Fibroblast of skin of back (primary cell): ENCODE measurements at places on chromosomes 6 and 20.

DNA sequence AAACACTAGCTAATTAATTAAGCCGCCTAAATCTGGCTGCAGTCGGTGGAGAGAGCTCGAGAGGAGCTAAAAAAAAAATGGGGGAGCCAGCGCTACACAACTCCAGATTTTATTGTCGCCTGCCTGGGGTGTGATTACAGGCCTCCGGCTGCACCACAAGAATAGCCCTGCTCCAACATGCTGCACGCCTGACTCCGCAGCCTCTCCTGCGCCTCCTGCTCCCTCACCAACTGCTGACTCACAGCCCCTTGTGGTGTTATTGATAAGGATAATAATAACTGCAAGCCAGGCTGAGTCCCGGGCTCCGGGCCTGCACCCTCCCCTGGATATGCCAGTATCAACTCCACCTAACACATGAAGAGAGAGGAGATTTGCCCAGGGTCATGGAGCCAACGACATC, 16.8 kb downstream of the SIRPA start:
- no peak for DNase-seq

DNA sequence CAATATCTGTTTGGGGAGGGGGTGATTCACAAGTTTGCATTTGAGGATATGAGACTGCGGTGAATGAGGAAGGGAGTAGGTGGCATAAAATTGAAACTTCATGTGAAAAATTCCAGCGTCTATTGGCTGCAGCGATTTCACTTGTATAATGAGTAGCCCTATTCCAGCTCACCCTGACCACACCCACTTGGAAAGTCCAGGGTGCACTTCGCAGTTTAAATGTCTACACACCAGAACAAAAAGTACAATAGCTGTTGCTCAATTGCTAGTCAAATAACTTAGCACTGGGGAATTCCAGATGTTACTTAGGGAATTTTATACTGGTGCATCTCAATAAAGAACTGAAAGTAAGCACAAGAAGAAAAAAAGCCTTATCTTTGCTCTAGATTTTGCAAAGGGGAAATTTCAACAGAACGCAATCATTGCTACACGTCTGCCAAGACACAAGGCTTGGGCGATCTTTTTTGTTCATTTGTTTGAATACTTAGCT, 6.3 kb downstream of the TNFAIP3 start:
- peak; percentile 58 for DNase-seq

DNA sequence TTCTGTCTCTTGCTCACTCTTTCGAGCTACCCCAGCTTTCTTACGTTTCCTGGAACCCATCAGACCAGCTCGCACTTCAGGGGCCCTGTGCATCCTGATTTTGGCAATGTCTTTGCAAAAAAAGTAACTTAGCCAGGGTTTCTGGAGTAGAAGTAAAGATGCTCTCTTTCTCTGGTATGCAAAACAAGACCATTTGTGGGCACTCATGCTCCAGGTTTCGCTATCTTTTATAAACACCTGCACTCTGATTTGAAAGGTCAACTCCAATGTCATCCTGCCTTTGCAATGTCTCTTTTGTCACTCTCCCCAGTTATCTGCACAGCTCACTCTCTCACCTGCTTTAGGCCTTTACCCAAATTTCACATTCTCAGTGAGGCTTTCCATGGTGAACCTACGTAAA, 869.1 kb downstream of the QKI start:
- no peak for DNase-seq

DNA sequence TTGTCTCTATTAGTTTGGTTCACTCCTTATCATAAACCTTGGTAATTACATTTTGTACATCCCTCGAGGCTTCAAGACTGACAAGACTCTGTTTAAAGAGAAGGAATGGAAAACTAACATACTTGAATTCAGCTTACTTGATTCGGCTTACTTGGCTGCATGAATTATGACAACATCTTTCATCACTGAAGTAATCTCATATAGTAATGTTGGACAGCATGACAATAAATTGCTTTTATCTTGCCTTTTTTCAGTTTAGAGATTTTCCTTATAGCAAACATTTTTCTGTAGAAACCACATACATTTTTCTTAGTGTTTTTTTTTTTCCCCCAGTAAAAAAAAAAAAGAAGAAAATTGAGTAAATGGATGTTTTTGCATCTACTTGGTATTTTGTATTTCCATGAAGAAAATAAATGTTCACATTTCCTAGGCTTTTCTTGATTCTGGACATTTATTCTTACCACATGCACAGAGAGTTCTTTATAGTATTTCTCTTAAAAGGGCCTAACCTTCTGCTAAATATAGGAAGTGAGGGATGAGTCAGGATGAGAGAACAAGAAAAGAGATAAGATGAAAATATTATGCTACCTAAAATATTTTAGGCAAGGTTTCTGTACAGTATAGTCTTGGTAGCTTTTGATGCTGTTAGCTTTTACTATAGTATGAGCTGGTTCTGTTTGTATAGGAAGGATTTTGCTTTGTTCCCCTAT, 101.0 kb upstream of the HDGFL1 start:
- peak; percentile 44 for DNase-seq

- DNase-seq, result no peak
These were observed 55.6 kb downstream of the UTRN start for GRCh38 chr6:144340541-144341371.

DNA sequence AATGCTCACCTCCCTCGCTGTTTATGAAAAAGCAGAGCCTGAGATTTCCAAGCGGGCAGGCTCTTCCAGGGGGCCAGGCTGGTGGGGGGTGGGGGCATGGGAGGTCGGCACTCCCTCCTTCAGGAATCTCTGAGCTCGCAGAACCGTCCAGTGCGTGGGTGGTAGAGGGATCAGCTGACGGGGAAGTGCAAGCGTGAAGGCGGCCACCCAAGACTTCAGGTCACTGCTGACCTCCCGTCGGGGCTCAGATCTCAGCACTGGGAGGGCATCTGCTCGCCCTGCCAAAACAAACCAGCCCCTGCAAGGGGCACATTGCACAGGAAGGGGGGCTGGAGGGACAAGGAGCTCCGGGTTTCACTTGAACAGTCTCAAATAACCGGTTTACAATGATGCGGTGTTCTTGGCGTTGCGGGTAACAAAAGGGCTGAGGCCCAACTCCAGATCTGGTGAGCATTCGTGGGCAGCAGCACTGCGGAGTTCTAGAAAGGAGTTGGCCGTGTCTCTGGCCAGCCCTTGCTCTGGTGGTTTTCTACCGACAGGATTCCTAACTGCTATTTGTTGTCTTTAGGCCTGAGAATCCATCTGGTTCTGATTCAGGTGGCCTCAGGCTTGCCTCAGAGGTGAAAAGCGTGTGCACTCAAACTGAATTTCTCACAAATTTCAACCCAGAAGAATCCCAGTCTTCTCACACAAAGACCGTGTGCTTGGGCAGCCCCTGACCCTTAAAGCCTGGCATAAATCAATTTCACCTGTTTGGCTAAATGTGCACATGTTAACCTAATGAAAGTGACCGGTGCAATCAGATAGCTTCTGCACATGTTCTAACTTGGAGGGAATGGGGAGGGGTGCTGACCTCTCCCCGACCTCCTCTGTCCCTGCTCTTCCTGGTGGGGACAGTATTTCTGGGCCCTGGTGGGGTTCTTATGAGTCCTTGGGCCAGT, 191.6 kb downstream of the MYLK4 start:
- DNase-seq, result no peak

- DNase-seq, result no peak
These were observed 70.8 kb upstream of the ATXN1 start for GRCh38 chr6:16832043-16832567.

GRCh38 chr6:51868591-51869355, 218.6 kb downstream of the PKHD1 start:
- DNase-seq, result no peak

DNA sequence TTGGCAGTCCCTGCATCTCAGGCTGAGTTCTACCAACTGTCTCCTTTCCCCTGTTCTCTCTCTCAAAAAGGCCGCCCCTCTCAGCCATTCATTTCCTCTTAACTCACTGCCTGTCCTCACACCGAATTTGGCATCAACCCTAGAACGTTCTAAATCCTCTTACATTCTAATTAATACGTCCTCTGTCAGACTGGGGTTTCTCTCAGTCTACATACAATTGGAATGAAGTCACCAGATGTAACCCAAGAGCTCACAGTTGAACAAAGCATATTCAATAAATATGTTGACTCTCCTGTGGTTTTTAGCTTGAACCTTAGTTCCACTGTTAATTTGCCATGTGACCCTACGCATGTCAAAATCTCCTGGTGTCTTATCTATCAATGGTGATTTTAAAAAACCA, 269.6 kb downstream of the CLIC5 start:
- DNase-seq, result peak; percentile 90

GRCh38 chr6:4885341-4885933, 109.2 kb downstream of the CDYL start:
- no peak for DNase-seq

DNA sequence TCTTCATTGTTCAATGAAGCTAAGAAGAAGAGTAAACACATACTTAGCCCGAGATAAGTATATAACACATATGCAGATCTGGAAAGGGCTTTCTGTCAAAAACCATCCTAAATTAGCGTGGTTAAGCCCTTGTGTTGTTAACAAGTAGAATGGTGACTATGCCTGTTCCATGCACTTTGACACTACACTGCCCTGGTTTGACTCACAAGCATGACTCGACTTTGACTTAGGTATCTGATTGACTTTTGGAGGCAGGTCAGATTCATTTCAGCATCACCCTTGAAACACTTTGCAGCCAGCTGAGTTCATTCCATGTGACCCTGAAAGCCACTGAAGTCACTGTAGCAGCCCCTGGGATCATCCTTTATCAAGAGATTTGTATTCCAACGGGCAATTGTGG, 239.8 kb downstream of the TBX18 start:
- DNase-seq, result no peak

GRCh38 chr6:15386756-15387112, 140.9 kb downstream of the JARID2 start:
- no peak for DNase-seq

DNA sequence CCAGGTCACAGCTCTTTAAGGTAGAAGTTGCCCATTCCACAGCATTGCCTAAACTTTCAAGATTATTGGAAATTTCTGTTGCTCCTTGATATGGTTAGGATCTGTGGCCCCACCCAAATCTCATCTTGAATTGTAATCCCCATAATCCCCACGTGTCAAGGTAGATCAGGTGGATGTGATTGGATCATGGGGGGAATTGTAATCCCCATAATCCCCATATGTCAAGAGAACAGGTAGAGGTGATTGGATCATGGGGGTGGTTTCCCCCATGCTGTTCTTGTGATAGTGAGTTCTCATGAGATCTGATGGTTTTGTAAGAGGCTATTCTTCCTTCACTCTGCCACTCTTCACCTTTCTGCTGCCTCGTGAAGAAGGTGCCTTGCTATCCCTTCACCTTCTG, 327.4 kb upstream of the MAP3K7 start:
- DNase-seq, result no peak

DNA sequence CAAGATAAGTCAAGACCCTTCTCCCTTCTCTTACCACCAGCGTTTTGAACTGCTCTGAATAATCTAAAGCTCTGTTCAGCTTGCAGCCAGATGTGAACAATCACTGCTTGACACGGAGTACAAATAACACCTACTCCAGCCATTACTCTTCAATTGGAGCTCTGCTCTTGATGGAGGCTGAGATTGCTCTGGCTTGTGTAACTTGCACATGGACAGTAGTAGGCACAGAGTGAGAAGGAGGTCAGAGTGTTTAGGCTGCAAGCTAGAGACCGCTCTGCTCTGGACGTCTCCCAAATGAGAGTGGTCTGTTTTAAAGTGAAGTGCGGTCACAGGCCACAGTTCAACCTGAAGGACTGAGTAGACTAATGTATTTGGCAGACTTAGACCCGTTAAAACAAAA, 158.3 kb downstream of the HDGFL1 start:
- DNase-seq, result no peak

DNA sequence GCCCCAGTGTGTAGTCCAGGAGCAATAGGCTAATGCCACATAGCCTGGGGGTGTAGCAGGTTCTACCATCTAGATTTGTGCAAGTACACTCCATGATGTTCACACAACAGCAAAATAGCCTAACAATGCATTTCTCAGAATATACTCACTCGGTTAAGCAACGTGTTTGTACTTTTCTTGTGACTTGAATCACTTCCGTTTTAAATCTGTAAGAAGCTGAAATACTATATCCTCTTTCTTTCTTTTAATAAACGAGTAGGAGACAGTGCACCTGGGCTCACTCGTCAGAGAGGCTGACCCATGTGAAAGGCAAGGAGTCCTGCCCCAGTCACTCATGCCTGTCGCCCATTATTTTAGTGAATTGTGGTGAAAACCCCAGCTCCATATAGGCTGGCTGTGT, 201.6 kb downstream of the FOXA2 start:
- DNase-seq, result no peak

- DNase-seq, result peak; percentile 12
These were observed at the start of gene PLA2G7 for GRCh38 chr6:46734867-46735719. PLA2G7 (minus strand) TSS chr6:46735375; CDS start chr6:46722891, 12,484 bp downstream.

DNA sequence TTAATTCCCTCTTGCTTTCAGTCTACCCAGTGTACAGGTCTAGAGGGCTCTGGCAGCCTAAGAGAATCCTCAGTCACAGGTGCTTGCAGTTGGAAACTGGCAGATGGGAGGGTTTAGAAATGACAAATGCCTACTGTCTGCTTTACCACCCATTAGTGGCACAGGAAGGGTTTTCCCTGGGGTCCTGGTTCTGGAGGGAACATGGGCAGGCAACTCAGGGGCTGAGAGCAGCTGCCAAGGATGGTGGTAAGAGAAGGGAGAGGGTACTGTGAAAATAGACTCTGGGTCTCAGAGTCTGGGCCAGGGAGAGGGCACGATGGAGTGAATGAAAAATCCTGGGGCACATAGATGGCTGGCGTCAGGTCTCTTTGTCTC, 103.5 kb downstream of the TCP11 start:
- DNase-seq, result no peak

DNA sequence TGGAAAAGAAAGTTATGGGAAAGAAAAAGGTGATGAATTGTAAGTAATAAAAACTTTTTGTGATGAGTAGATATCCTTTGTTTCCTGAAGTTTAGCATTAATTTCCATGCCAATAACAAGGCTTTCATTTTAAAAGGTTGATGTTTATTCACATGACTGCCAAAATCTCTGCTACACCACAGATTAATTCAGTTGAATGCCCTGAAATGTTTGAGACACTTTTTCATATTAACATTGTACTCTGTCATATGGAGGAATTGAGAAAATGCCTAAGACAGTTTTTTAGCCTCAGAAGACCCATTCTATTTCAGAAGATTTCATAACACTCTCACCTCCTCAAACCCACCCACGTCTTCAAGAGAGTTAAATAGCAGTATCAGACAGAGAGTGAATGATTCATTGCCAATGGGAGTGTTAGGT, 115.5 kb downstream of the ADGRG6 start:
- no peak for DNase-seq

DNA sequence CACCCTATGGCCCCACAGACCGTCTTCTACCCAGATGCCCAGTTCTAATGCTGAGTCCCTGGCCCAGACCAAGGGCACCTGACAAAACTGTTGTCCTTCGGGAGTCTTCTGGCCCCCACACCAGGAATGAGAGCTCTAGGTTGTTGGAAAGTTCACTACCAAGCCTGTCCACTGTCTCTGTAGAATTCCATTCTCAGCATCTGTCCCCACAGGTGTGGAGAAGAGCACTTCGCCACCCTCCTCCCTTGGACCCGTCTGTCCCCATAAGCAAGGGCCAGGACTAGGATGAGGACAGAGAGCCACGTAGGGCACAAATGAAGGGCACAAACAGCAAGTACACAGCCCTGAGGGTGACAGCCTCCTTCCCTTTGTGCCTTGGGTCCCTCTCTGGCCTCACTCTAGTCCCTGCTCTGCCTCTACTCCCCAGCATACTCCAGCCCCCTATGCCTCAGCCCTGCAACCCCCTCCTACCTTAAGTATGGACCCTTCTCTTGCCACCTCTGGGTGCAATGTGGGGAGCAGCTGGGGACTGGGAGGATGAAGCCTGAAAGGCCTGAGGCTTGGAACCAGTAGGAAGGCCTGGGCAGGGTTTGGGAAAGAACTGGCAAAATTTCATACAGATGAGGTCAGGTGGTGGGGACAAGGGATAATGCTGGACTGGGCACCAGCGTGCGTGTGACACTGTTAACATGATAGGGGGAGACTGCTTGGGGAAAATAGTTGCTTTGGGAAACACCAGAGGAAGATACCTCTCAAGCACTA, 4.3 kb downstream of the LZTS3 start:
- DNase-seq, result no peak
